Panc1 (cell line): ENCODE measurements at places on chromosomes 11 and 22.

DNA sequence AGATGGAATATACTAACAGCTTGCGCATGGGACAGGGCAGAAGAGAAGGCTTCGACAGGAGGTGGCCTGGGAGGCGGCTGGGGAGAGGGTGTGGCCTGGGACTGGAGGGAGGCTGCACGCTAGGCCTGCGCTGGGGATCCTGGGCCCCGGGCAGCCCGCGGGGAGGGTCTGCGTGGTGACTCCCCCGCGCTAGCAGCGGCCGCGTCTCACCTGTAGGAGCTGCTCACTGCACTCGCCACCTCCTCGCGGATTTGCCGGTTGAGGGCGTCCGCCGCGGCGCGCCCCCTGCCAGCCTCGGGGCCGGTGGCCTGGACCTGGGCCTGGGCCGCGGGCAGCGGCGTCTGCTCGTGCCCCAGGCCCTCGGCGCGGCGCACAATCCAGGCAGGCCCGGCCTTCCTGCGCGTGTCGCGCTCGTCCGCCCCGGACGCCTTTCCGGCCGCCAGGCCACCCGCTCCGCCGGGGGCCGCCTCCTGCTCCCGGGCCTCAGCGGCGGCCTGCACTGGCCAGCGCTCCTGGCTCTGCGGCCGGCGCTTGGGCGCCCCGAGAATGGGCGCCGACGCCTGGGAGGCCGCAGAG, 1.5 kb downstream of the MAP6 start:
- no peak for DNase-seq

DNA sequence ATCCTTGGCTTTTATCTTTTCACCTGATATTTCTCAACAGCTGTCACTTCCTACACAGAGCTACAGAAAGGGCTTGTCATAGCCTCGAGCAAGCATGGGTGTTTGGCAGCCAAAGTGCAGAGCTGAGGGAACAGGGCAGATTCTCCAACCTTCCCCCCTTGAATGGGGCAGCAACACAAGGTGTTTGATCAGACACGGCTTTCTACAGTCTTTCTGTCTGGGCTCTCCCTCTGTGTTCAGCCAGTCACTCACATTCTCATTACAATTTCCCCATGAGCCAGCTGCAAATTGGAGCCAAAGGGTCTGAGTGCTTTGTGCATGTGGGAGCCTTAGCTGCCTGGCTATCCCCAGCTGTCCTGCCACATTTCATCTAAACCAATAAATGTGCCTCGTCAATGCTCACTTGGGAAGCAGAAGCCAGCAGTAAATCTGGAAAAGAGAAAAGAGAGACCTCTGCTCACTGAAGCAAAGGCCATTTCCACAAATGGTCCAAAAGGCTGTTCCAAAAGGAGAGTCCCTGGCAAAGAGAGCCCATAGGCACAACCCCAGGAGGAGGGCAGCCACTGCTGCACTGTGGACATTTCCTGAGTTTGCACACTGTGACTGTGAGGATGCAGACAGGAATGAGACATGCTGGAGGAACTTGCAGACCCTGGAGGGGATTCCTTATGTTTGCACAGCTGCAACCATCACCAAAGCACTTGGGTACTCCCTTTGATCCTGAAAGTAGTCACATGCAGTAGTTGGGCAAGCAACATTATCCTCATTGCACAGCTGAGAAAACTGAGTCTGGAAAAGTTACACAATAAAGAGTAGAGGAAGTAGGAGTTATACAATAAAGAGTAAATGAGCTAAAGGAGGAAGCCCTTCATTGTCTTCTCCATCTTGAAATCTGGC, 186.8 kb downstream of the FAM181B start:
- no peak for DNase-seq

- DNase-seq, result no peak
These were observed 17.1 kb upstream of the VWA5A start for GRCh38 chr11:124098141-124098540.

GRCh38 chr11:115941481-115941993, 437.3 kb upstream of the CADM1 start:
- peak; percentile 62 for DNase-seq

DNA sequence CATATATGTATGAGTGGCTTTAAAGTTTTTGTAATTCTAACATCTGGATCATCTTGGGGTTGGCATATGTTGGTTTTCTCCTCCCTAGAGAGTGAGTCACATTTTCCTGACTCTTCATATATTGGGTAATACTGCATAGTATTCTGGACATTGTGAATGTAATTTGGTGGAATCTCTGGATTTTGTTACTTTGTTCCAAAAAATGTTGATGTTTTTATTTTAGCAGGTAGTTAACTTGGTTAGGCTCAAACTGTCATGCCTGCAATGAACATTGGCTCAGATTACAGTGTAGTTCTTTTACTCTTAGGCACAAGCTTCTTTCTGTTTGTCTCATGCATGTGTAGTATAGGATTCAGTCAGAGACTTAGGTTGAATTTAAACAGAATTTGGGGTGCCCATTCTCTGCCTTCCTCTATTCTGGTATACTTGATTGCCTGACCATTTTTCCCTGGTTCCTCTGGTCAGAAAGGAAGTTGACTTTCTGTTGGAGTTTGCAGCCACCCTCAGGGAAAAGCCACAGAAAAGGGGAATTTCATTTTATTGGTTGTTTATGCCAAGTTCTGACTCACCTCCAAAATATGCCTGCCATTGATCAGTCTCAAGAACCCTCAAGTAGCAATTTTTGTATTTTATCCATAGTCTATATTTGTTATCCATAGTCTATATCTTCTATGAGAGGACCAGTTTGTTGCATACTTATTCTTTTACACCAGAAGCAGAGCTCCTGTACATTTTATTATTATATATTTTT, 151.7 kb downstream of the UVRAG start:
- DNase-seq, result peak; percentile 10

DNA sequence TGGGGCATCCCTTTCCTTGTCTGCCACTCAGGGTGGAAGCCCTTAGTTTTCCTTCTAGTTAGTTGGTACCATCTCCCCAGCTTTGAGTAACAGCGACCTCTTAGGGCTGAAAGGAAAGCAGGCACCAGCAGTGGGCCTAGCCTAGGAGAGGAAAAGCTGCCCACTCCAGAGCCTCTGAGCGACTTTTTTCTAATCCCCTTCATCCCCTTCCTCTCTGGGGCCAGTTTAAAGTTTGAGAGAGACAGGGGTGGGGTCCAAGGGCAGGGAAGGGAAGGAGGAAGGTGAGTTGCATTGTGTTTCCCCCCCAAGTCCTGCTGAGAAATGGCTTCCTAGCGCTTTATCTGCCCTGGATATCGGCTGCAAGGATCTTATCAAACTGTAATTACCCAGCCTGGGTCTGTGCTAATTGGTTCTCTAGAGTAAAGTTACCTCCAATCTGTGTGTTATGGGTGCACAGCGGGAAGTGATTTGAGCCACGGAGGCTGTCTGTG, 573.9 kb upstream of the CADM1 start:
- DNase-seq, result peak; percentile 8

GRCh38 chr11:17594686-17595192, 47.7 kb downstream of the OTOG start:
- DNase-seq, result no peak

DNA sequence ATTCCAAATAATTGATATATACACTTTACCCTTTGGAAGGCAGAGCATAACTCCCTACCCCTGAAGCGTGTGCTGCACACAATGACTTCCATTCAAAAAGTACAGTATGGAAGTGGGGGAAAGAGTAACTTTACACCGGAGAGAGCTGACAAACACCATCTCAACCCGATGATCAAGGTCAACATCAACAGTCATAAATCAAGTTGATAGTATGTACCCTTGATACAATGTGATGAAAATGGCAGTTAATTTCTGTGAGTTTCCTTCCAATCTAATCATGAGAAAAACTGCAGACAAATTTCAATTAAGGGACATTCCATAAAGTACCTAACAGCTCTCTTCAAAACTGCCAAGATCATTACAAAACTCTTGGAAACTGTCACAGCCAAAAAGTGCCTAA, 6.0 kb upstream of the DEUP1 start:
- DNase-seq, result no peak

GRCh38 chr11:27795955-27796861, 96.0 kb upstream of the BDNF start:
- DNase-seq, result no peak

DNA sequence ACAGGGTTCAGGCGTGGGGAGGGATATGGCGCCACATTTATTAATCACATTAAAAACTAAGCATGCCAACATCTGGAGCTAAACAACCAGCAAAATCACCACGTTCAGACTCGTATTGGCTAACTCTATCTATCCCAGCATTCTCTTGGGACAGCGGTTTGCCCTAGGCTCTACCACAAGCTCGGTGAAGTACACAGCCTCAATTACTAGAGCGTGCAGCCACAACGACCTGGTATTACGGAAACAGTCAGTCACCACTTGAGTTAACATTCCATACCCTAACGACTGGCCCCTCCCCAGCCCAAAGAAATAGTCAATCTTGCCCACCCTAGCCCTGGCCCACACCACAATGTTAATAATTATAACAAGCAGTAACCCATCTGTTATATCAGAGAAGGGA, 32.1 kb downstream of the APOL5 start:
- no peak for DNase-seq

DNA sequence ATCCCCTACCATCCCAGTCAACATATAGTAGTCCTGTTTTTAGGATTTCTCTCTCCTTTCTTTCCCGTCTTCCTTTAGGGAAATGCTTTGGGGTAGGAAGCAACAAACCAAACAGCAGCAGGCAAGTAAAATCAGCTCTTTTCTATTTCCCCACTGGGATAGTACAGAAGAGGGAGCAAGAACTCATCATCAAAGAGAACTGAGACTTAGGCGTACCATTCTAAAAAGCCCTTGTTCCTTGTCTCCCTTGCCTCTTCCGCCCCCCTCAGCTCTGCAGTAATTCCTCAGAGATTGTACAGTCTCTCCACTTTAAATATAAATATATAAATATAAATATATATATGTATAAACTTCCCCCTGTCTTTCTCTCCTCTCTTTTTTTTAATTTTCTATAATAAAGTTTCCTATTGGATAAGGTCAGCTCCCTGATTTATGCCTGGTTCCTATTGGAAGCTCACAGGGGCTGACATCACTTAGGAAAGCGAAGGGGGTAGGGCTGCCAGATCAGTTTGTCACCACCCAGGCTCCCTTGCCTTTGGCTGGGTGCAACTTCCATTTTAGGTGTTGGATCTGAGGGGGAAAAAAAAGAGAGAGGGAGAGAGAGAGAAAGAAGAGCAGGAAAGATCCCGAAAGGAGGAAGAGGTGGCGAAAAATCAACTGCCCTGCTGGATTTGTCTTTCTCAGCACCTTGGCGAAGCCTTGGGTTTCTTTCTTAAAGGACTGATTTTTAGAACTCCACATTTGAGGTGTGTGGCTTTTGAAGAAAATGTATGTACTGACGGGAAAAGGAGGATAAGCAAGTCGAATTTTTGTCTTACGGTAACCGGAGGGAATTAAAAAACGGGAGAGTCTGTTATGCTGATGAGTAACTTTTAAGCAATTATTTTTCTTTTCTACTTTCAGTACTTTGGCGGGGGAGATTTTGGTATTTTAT, at the start of gene CTNND1:
TSS of gene CTNND1 (plus strand) at position 502 of the 934 bp plus-strand sequence. CDS start 29,677 bp downstream, outside the sequence.
- DNase-seq, result peak; percentile 86

DNA sequence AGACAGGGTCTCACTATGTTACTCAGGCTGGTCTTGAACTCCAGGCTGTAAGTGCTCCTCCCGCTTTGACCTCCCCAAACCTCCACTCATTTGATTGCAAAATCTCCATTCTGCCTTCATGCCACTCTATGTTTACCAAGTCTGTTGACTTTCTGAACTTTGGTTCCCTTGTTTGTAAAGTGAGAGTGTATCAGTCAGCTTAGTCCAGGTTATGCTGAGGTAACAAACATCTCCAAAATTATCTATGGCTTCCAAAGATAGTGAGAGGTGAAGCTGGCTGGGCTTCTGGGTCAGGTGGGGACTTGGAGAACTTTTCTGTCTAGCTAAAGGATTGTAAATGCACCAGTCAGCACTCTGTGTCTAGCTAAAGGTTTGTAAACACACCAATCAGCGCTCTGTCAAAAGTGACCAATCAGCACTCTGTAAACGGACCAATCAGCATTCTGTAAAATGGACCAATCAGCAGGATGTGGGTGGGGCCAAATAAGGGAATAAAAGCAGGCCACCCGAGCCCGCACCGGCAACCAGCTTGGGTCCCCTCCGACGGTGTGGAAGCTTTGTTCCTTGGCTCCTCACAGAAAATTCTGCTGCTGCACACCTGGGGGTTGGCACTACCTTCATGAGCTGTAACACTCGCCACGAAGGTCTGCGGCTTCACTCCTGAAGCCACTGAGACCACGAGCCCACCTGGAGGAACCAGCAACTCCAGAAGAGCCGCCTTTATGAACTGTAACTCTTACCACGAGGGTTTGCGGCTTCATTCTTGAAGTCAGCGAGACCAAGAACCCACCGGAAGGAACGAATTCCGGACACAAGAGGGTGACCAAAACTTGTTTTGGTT, 109.3 kb downstream of the MIAT start:
- DNase-seq, result no peak

DNA sequence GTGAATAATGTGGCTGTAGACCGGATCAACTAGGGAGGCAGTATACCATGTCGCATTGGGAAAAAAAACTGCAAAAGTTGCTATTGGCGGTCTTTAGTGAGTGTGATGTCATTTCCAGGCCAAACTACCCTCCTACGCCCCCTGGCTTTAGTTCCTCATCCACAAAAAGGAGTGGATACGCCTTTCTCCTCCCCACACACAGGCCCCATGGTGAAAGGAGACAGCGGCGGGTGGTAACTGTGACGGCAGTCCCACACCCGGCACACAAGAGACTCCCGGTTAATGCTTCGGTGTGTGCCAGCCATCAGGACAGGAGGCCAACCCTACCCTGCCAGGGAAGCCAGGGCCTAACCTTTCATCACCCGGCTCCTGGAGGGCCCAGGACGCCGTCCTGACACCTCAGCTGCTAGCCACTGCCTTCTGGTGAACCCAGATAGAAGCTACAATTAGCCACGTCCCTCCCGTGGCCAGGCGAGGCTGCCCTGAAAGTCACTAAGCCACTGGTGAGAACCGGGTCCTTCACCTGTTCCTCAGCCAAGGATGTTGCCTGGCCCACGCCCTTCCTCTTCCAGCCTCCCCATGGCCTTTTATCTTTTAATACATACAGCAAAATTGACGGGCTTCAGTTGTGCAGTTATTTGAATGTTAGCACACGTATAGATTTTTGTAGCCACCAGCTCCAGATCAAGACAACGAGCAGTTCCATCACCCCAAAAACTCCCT, 10.8 kb downstream of the TP53I11 start:
- DNase-seq, result no peak

DNA sequence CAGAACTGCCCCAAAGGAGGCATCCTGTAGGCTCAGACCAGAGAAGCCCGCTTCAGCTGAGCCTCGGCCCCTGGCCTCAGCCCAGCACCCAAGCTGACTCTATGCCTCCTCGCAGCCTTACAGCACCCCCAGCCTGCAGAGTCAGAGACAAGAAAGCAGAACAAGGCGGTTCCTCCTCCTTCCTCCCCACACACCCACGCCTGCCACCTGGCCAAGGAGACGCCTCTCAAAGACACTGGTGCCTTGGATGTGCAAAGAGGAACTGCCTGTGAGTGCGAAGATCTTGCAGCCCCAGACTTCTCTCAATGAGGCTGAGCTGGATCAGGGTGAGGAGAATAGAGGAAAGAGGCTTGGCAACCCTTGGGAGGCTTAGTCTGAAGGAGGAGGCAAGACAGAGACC, 60.2 kb downstream of the PDE2A start:
- no peak for DNase-seq

DNA sequence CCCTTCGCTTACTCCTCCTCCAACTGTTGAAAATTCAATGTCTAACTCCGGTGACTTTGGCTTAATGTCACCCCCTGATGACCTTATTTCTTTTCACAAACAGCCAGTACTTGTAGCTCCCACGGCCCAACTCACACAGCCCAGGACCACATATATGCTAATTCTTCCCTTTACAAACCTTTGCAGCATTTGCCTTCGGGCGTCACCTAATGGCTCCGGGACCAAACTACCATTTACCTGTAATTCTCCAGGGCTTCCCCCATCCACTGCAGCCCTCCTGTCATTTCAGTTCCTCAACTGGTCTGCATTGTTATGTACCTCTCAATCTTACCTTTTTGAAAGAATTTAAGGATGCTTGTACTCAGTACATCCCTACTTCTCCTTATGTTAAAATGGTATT, 29.8 kb upstream of the OR56B4 start:
- DNase-seq, result no peak
